GM13976 (cell line): ENCODE measurements at places on chromosomes 12 and 14.

GRCh38 chr14:54338696-54339317, 58.0 kb upstream of the CDKN3 start:
- no peak for DNase-seq

- no peak for DNase-seq
Measured at GRCh38 chr12:79935624-79936345, 888 bp upstream of the PPP1R12A start.

GRCh38 chr14:61653507-61653906, 41.8 kb upstream of the HIF1A start:
- DNase-seq: no peak

GRCh38 chr12:97246368-97246767, 216.2 kb upstream of the RMST start:
- DNase-seq: no peak
